Right ventricle myocardium inferior (tissue), 1 donor: ENCODE measurements at places on chromosomes 6 and 20.

DNA sequence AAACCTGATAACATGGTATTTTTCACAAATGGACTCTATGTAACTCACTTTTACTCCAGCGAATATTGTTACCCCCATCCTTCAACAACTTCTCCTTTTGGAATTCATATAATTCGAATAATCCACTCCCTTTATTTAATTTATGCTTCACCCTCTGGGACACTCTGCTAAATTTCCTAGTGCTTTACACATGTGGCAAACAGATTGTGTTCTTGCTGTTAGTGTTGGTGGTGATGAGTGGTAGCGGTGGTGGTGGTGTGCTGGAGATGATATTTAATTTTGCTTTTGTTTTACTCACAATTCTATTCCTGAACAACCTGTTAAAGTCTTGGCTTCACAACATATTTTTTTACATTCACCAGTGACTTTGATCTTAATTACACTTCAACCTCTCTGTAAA is 32.8 kb downstream of the HTR1B start:
- DNase-seq: no peak

DNA sequence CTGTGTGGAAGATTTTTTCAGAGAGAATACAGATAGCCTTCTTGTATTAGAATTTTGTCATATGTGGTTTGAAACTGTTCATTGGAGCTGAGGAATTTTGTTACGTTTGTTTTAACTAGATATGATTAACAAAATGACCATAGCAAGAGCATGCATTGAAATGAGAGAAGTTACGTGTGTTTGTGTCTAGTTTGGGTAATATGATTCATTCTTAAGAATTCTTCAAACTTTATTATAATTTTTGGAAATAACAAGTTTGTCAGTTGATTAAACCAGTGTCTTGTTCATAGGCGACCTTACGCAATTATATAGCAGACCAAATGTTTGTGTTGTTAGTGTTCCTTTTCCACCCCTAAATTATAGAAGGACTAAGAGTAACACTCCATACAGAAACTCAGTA is 5.5 kb downstream of the GMNN start:
- no peak for DNase-seq

DNA sequence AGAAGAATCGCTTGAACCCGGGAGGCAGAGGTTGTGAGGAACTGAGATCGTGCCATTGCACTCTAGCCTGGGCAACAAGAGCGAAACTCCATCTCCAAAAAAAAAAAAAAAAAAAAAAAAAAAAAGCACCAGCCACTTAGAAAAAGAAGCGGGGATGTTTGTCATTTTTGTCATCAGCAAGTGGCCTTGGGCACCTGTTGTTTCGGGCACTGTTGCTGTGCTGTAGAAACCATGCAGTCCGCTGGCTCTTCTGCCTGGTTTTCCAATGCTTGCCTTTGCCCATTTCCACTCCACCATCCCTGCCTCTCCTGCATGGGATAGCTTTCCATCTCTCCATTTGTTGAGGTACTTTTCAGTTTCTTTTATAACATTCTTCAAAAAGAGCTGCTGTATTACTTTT is 129.3 kb downstream of the ARID1B start:
- DNase-seq: no peak

DNA sequence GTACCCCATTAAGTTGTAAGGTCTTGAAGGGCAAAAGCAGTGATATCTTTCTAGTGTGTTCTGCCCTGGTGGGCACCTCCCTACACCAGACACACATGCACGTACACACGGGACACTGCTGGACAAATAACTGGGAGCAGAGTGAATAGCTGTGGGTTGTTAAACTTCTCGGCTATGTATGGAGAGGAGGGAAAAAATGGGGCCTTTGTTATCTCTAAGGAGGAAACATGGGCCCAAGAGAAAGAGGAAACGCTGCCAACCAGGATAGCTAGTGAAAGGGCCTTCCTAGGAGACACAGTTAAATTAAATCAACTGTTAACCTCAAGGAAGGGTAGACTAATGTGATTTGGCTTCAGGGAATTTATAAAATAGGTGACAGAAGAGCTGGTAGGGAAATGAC is 169.7 kb downstream of the MYLK4 start:
- no peak for DNase-seq

GRCh38 chr6:155880900-155881299 is 425.3 kb upstream of the NOX3 start:
- no peak for DNase-seq

DNA sequence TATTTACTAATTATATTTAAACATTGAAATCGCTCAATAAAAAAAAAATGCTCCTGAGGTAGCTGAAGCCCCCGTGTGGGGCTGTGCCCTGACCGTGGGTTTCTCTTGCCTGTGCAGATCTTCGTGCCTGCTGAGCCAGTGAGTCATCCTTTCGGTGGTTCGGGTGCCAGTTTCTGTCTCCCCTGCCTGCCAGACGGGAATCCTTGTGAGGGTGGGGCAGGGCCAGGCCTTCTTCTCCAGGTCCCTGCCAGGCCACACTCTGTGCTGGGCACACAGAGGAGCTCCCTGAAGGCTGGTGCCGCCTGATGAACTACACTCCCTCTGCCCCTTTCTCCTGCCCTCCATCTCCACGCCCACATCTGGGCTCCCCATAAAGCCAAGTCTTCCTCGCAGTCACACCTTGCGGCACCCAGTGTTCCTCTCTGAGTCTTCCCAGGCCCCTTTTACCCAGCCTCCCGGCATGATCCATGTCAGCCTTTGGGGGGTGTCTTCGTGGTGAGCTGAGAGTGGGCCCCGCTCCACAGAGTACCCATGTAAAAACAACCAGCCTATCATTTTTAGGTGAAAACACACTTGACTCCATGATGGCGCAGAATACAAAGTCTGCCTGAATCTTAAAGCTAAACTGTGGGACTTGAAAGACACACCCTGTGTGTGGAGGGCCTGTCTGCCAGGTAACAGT is 19.3 kb downstream of the FGD2 start:
- no peak for DNase-seq

GRCh38 chr6:7087066-7087465 is 20.7 kb upstream of the RREB1 start:
- DNase-seq: no peak

- DNase-seq: no peak
Measured at GRCh38 chr6:170372380-170373325, 66.1 kb downstream of the FAM120B start.

DNA sequence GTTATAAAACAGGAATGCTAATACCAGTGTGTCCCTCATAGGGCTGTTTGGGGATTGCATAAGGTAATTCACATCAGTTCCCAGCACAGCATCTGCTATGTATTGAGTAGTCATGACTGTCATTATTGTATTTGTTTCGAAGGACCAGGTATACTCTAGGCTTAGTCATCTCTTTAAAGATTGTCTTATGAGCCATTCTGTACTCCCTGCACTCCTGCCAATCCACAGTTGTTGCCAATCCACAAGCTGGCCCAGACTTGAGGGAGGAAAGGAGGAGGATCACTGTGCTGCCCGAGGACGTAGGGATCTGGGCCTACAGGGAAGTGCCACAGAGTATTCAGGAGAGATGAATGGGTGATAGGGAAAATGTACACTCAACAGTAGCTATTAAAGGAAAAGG is 113.0 kb upstream of the TIAM2 start:
- DNase-seq: no peak

DNA sequence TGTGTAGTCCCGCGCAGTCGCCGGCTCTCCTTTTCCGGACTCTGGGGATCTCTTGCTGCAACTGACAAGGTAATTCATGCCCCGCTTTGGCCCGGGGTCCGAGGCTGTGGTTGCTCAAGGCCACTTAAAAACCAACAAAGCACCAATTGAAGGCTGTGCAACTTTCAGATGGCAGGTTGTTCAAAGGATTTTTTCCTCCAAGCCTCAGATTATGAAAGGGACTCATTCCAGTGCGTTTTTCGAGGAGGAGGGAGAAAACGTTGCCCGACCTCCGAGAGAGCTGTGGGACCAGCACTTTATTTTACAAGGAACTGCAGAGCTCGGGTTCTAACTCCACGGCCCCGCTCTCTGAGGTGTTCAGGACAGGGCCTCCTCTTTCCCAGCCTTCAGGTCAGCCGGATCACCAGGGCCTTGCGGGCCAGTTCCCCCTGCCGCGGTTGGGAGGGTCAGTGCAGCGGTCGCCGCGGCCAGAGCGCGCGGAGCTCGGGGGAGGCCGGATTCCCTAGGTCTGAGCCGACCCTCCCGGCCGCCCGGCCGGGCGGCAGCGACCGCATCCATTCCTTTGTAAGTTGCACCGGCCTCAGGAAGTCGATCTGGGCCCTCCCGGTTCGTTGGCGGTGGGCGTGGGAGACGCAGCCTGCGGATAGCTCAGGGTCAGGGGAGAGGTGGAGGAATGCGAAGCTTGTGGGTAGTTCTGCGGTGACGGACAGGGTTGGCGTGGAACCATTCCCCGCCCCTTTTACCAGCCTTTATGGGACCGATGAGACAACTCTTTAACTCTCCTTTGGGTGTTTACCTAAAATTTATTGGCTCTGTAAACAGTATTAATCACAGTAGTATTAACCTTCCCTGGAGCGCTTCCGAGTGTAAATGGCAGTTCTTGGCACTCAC is 1.6 kb downstream of the UTRN start:
- peak; percentile 76 for DNase-seq

DNA sequence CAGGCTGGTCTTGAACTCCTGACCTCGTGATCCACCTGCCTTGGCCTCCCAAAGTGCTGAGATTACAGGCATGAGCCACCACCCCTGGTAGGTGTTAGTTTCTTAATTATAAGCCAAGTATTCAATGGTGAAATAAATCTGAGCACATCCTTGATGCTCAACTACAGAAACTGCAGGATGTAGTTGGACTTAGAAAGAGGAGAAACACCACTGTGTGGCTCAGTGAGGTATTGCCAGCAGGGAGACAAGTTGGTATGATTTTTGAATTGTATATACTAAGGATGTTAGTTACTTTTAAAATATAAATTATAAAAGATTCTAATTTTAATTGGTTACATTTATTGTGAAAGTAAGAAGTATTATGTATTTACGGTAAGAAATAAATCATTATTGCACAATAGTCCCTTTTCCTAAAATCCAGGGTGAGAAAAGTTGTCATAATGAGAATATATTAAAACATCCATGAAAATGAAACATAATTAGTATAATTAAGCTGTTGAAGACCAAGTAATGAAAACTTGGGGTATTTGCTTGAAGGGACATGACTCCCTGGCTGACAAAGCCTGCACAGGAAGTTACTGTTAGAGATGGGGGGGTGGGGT is 17.6 kb downstream of the SLC18B1 start:
- no peak for DNase-seq

DNA sequence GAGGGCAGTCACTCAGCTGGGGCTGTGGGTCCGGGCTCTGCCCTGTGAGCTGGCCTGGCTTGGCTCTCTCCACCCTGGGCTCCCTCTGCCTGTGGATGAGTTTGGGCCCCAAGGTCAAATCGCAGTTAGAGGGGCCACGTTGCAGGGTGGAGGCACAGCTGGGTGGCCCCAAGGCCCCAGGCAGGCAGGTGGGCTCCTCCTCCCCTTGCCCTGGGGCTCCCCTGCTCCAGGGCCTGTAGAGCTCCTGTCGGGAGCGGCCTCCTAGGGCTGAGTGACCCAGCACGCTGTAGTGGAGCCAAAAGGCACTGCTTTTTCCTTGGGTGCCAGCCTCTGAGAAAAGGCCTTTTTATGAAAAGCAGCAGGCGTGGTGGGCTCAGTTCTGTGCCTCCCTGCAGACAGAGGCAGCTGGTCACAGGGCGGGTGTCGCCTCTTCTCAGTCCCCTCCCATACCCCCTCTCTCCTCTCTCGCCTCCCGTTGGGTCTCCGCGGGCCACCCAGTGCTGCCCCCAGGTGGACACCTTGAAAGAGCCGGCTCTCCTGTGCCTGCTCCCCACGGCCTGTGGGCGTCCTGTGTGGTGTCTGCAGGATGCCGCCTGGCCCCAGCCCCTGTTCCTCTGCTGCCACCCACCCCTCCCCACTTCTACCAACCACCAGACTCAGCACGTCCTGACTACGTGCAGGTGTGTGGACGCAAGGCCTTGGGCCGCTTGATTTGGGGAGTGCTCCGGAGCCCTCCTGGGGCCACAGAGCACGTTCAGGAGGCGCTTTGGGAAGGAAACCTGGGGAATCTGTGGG is 13.2 kb downstream of the SS18L1 start:
- peak; percentile 87 for DNase-seq

- DNase-seq: no peak
Measured at GRCh38 chr6:129641344-129641743, 68.6 kb downstream of the ARHGAP18 start.

DNA sequence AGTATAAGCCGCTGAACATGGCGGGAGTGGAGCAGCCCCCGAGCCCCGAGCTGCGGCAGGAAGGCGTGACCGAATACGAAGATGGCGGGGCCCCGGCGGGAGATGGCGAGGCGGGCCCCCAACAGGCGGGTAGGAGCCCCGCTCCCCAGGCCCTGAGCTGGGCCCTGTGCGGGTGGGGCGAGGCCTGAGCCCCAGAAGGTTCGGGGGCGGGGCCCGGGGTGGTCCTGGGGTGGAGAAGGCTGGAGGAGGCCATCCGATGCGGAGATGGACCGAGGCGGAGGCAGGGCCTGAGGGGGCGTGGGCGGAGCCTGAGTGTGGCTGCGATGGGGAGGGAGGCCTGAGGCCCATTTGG is 7.1 kb downstream of the L3MBTL1 start:
- peak; percentile 77 for DNase-seq

DNA sequence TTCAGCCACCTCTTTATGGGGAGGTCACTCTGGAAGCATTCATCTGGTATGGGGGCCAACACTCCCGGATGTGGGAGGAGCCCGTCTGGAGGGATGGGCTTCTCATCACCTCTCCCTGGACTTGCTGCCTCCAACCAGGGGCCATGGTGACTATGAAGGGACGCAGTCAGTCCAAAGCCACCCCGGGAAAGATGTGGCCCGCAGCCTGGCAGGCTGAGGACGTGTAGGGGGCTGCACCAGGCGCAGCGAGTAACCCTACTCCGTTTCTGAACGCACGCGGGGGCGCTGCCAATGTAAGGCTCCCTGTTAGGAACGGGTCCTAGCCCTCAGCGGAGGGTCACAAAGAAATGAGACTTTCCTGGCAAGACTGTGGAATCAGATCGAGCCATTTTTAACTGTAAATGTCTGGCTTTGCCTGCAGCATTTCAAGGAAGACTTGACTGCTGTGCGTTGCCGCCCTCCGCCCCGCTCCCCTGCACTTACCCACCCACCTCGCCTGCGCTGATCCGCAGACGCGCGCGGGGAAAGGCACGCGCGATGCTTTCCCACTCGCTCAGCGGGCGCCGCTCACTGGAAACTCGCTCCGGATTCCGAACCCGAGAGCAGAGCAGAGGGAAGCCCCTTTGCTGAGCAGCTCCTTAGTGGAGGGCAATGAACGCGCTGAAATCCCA is 55.1 kb downstream of the IL20RA start:
- peak; percentile 76 for DNase-seq

DNA sequence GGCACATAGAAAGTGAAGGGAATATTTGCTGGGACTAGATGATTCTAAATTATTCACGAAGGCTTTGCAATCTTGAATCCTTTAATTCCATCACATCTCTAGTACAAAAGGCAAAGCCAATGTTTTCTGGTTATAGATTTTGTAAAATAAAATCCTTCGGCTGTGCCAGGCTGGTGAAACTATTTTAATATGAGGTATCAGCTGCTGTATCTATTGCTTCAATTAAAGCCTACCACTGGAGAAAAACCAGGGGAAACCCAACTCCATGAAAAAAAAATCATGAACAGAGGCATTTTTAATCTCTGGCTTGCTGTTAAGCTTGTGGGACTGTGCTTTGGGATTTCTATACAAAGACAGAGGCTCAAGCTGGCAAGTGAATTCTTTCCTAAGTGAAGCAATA is 271.8 kb downstream of the QKI start:
- DNase-seq: no peak
